Melanocyte of skin (primary cell): ENCODE measurements at places on chromosomes 11 and 22. TPM values are rescaled to one million over a fixed set of nuclear protein-coding genes. Genes with fewer than 3 reads are reported as not detected.

ISX gene
- not detected in 2 replicates for total RNA-seq

TMEM132A gene
- total RNA-seq: 11.3 and 19.3 TPM in 2 replicates

P2RX3 gene
- total RNA-seq: not detected in 2 replicates

KLHDC7B gene
- not detected in 2 replicates for total RNA-seq

KCNJ1 gene
- total RNA-seq: not detected in 2 replicates

CLDN5 gene
- under 0.01 TPM in 1 of 2 replicates, not detected in the other for total RNA-seq

P2RX6 gene
- total RNA-seq: 3.8 and 4.0 TPM in 2 replicates

ANKK1 gene
- total RNA-seq: under 0.01 TPM in 1 of 2 replicates, not detected in the other

KRTAP5-8 gene
- total RNA-seq: not detected in 2 replicates

ART5 gene
- total RNA-seq: not detected in 2 replicates

MS4A3 gene
- total RNA-seq: not detected in 2 replicates

HTR3B gene
- total RNA-seq: not detected in 2 replicates

NPAS4 gene
- total RNA-seq: not detected in 2 replicates

TPBGL gene
- 0.73 and 1.0 TPM in 2 replicates for total RNA-seq
